ENCODE measurements at places on chromosomes 16 and 17.

DNA sequence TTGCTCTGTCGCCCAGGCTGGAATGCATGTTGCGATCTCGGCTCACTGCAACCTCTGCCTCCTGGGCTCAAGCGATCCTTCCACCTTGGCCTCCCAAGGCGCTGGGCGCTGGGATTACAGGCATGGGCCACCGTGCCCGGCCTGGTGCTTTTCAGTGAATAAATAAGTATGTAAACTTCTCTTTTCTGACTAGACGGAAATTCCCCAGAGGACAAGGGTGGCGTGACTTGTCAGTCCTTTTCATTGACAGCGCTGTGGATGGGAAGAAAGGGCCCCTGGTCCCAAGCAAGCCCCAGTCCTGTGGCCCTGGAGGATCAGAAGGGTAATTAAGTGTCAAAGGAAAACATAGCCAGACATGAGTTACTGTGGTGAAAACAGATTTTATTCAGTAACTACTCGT, 9.6 kb upstream of the SPN start:
- DNase-seq = no peak

DNA sequence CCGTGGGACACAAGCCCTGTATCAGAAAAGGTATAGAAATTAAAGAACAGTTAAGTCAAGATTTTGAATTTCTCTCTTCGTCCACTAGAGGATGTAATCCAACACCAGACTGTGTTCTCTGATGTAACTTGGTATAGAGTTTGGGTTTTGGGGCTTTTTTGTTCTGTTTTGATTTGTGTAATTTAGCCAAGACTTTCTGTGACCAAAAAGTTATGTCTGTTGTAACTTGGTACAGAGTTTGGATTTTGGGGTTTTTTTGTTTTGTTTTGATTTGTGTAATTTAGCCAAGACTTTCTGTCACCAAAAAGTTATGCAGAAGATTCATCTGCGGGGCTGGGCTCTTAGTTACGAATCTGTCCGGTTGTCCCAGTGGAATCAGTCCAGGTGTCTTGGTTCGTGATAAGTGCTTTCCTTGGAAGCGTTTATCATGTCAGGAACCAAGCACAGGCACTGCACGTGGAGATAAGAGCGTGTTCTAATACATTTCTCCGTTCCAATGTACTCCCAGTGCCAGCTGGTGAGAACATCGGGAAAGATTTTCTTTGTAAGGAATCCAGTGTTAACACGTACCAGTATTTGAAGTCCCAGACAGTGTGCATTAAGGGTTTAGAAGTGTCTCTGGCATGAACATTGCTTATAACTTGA, 44.1 kb upstream of the SEC14L1 start:
- DNase-seq = no peak

GRCh38 chr17:50803676-50804075, 31.7 kb upstream of the WFIKKN2 start:
- DNase-seq = no peak

DNA sequence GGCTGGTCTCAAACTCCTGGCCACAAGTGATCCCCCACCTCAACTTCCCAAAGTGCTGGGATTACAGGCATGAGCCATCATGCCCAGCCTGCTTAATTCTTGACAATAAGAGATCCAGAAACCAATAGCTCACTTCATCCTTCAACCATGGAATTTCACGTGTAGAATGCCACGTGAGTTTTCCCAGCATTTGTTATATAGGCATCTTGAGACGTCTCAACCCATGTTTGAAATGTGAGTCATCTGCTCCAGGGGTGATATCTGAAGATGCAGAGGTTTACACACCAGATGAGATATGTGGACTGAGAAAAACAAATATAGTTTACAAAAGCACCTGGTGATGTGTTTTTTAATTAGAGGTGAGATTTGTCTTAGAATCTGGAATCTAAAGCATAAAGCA, 7.1 kb downstream of the TEKT3 start:
- no peak for DNase-seq
